SJCRH30 (cell line): ENCODE measurements at places on chromosomes 11 and 22. TPM values are rescaled to one million over a fixed set of nuclear protein-coding genes. Genes with fewer than 3 reads are reported as not detected.

Gene CNTF
- total RNA-seq = 1.5 and 1.6 TPM in 2 replicates

Gene TRIM49
- total RNA-seq = not detected in 2 replicates

GRCh38 chr22:20537325-20537756, 29.9 kb downstream of the MED15 start:
- H3K27ac ChIP-seq = no peak overlapping the region
- no peaks in the 10 kb centered on the region for H3K27me3 ChIP-seq
- H3K4me3 ChIP-seq = no peak overlapping the region
- peaks cover 35% of the 10 kb centered on the region for H3K36me3 ChIP-seq

- no peak overlapping the region for H3K4me3 ChIP-seq
- H3K27me3 ChIP-seq = peaks cover 19% of the 10 kb centered on the region
- no peak overlapping the region for H3K27ac ChIP-seq
- no peaks in the 10 kb centered on the region for H3K36me3 ChIP-seq
These were observed 19.2 kb upstream of the MUC5B start for GRCh38 chr11:1203505-1204271.

DNA sequence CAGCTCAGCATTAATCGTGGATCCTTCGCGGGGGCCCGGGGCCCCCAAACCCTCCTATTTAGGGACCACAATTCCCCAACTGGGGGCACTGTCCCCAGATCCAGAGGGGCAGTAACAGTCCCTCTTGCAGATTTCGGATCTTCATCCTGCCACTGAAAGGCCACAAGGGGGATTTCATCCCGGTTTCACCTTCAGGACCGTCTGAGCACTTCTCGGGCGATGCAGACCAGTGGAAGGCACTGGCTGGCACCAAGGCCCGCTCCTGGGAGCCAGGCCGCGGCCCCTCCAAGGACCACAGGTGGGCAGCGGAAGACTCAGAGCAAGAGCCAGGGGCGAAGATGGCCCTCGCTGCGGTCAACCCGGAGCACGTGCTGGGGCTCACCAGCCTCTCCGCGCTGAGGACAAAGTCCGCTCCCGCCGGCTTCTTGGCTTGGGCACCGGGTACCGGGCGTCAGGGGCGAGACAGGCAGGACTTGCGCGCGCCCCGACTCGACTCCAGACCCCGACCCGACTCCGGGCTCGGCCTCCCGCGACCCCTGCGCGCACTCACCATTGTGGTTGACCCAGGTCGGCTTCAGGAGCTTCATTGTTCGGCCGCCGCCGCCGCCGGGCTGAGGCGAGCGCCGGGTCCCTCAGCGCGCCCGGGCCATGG, 517 bp downstream of the HIRA start:
- H3K27ac ChIP-seq = peak overlapping the region; percentile 54
- DNase-seq = peak; percentile 42
- peaks cover 6% of the 10 kb centered on the region; the same call in 1 of the 2 replicates for H3K4me1 ChIP-seq
- H3K36me3 ChIP-seq = peaks cover 5% of the 10 kb centered on the region

DNA sequence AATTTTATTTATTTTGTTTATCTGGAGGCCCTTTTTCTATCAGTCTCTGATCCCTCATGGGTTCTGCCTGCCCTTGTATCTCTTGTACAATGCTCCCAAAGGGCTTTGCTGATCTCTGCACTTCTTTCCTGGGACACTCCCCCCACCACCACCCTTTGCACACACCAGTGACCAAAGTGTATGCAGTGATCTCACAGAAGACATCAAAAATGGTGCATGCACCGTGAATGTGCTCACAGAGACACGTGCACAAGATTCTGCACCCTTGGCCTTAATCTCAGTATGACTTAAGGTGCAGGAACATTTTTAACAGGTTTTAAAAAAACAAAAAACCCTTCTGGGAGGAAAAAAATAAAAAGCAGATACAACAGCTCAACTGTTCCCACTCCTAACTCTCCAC, 12.2 kb upstream of the ADSL start:
- H3K4me3 ChIP-seq = no peak overlapping the region
- H3K27ac ChIP-seq = no peak overlapping the region
- no peaks in the 10 kb centered on the region for H3K27me3 ChIP-seq
- H3K36me3 ChIP-seq = no peaks in the 10 kb centered on the region; the same call in 1 of the 2 replicates

Gene PRRG4
- total RNA-seq = not detected in 2 replicates

Gene MS4A3
- not detected in 2 replicates for total RNA-seq

- no peak overlapping the region for H3K4me3 ChIP-seq
- H3K36me3 ChIP-seq = no peaks in the 10 kb centered on the region
- peak; percentile 97 for DNase-seq
- H3K27me3 ChIP-seq = peaks cover 14% of the 10 kb centered on the region
- no peak overlapping the region for H3K27ac ChIP-seq
These were observed 104.7 kb downstream of the KIAA1671 start for GRCh38 chr22:25057013-25057881.

GRCh38 chr11:27506200-27507182, at the start of gene LIN7C:
Gene LIN7C, minus strand, starts transcription at chr11:27506769. Its CDS starts 17 bp downstream, at chr11:27506752.
- no peaks in the 10 kb centered on the region for H3K27me3 ChIP-seq
- no peaks in the 10 kb centered on the region for H3K4me1 ChIP-seq
- peak within 1 kb of the TSS; percentile 85 for H3K4me3 ChIP-seq
- peak within 1 kb of the TSS; percentile 64 for H3K27ac ChIP-seq
- DNase-seq = peak; percentile 98

Gene CCDC116
- total RNA-seq = 0.38 TPM in 1 of 2 replicates, not detected in the other

DNA sequence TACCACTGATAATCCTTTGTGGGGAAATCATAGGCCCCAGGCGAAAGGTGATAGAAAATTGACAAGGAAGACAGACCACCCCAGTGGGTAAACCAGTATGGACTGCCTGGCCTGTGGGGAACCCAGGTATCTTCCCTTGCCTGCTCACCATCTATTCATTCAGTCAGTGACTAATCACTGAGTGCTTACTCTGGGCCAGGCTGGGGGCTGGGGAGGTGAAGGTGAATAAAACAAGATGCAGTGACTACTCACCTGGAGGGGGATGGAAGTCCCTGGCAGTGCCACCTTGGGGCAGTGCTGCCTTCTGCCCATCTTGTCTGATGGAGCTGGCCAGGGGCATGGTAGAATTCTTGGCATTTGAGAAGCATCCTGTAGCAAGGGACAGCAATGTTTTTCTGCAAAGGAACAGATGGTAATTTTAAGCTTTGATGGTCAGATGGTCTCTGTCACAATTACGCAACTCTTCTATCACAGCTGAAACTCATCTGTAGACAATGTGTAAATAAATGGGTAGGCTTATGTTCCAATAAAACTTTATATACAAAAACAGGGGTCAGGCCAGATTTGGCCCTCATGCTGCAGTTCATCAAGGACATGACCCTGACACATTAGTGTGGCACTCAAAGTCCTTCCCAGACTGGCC, 4.6 kb downstream of the ISX start:
- DNase-seq = no peak
- no peaks in the 10 kb centered on the region for H3K4me1 ChIP-seq
- H3K27me3 ChIP-seq = no peaks in the 10 kb centered on the region

GRCh38 chr11:76634886-76635285, 35.7 kb downstream of the LRRC32 start:
- no peaks in the 10 kb centered on the region for H3K27me3 ChIP-seq
- H3K27ac ChIP-seq = no peak overlapping the region
- DNase-seq = no peak
- no peak overlapping the region for H3K4me3 ChIP-seq

Gene FDXACB1
- 0.77 and 1.2 TPM in 2 replicates for total RNA-seq

DNA sequence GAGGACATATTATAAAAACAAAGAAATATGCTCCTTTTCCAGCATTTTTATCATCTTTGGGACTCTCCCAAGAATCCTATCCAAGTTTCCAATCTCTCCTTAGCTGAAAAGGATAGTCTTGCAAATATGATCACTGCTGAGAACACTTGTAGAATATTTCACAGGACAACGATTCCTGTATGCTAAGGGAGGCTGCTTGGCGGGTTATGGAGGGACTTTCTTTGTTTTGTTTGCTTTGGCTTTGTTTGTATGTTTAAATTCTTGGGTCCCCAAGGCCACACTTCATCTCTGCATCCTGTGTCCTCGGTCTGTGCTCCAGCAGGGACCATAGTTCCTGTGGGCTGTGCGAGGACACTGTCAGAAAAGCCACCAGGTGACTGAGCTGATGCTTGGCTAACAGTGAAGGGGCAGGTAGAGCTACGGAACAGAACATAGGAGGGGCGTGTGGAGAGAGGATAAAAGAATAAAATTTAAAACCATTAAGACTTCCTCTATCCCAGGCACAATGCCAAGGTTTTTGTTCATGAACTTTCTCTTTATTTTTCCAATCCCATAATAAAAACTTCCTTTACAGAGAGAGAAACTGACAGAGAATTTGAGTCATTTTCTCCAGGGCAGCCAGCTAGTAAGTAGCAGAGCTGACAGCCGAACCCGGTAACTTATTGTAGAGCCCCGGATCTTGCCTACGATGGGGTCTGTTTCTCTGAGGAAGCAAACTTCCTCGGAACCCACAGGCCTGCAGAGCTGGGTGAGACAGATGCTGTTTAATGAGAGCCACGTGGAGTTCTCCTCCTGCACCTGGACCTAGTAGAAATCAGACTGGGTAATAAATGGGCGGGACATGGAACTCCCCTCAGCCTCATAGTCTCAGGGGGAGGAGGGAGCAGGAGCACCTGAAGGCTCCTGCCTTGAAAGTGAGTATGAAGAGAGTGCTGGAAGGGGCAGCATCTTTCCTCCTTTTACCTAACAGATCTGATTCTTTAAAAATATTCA, at the start of gene IZUMO1R:
IZUMO1R (plus strand) TSS at position 615 of the 993 bp plus-strand sequence. CDS start 1,057 bp downstream, outside the sequence.
- H3K4me3 ChIP-seq = no peak within 1 kb of the TSS
- DNase-seq = no peak
- H3K36me3 ChIP-seq = no peaks in the 10 kb centered on the region

- no peak overlapping the region for H3K27ac ChIP-seq
- peaks cover 19% of the 10 kb centered on the region for H3K4me1 ChIP-seq
- no peaks in the 10 kb centered on the region for H3K36me3 ChIP-seq
- DNase-seq = no peak
- H3K27me3 ChIP-seq = no peaks in the 10 kb centered on the region
These were observed 41.7 kb downstream of the MICAL3 start for GRCh38 chr22:17982572-17983141.

- no peak overlapping the region for H3K4me3 ChIP-seq
- H3K36me3 ChIP-seq = no peaks in the 10 kb centered on the region
- no peaks in the 10 kb centered on the region for H3K4me1 ChIP-seq
- no peak for DNase-seq
- H3K27ac ChIP-seq = no peak overlapping the region
These were observed 4.9 kb upstream of the SPECC1L start for GRCh38 chr22:24265734-24266133.

- no peak overlapping the region for H3K27ac ChIP-seq
- peaks cover 8% of the 10 kb centered on the region for H3K4me1 ChIP-seq
- no peak for DNase-seq
- no peaks in the 10 kb centered on the region for H3K27me3 ChIP-seq
- no peaks in the 10 kb centered on the region for H3K36me3 ChIP-seq
These were observed 37.6 kb upstream of the DKK3 start for GRCh38 chr11:12045914-12046635.

Gene FAM111B
- total RNA-seq = 58.3 and 69.9 TPM in 2 replicates

DNA sequence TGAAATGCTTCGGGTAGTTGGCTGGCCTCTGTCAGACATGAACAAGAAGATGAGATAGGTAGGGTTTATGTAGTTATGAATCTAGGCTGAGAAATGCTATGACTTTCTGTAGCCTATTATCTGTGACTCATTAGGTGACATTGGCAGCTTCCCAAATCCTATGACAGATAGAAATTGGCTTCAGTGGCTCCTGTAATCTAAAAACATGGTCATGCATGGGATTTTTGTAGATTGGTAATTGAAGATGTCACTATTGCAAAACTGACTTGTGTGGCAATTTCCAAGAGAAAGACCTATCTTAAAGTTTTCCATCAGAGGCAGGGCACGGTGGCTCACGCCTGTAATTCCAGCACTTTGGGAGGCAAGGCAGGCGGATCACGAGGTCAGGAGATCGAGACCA, 29.4 kb upstream of the GRIK4 start:
- DNase-seq = no peak
- H3K36me3 ChIP-seq = peaks cover 7% of the 10 kb centered on the region
- no peaks in the 10 kb centered on the region for H3K27me3 ChIP-seq
- H3K4me3 ChIP-seq = no peak overlapping the region
- H3K27ac ChIP-seq = no peak overlapping the region

Gene C11orf16
- total RNA-seq = not detected in 2 replicates

- DNase-seq = peak; percentile 65
- peak overlapping the region; percentile 49 for H3K4me3 ChIP-seq
- H3K36me3 ChIP-seq = no peaks in the 10 kb centered on the region
- peak overlapping the region; percentile 97 for H3K27ac ChIP-seq
These were observed 31.6 kb upstream of the MYH9 start for GRCh38 chr22:36419177-36419911.

Gene SF3A1
- total RNA-seq = 45.2 and 64.7 TPM in 2 replicates

DNA sequence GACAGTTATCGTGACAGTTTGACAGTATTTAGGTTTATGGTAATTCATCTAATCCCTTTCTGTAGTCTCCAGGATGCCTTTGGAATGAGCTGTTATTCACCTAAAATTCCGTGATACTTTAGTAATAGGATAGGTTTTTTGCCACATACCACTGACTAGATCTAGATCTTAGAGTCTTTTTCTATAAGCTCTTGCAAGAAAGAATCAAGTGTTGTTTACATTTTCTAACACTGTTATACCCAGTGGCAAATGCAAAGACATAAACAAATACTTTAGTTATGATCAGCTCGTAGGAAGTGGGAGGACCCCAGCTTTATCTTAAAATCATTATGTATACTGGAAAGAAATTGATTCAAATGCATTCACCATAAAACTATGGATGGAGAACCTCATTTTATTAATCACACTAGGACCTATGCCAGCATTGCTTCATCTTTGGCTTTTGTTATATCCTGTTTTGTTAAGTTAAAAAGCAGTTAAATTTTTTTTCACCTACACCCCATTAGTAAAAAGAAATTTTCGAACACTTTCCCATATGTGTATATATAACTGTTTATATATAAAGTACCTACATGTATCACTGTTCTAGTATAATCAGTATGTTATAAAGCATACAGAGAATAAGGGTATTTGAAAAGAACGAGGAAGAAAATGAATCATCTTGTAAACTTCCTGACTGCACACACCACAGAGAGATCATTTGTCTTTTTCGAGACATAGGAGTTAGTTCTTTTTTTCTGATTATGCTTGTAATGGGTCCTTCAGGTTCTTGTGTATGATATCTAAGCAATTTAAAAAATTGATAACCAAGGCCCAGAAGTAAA, 60.9 kb downstream of the PDHX start:
- H3K27ac ChIP-seq = peak overlapping the region; percentile 34; the same call in 1 of the 2 replicates
- H3K27me3 ChIP-seq = no peaks in the 10 kb centered on the region
- peaks cover 29% of the 10 kb centered on the region for H3K36me3 ChIP-seq
- H3K4me3 ChIP-seq = no peak overlapping the region
- DNase-seq = no peak
- peaks cover 34% of the 10 kb centered on the region for H3K4me1 ChIP-seq

DNA sequence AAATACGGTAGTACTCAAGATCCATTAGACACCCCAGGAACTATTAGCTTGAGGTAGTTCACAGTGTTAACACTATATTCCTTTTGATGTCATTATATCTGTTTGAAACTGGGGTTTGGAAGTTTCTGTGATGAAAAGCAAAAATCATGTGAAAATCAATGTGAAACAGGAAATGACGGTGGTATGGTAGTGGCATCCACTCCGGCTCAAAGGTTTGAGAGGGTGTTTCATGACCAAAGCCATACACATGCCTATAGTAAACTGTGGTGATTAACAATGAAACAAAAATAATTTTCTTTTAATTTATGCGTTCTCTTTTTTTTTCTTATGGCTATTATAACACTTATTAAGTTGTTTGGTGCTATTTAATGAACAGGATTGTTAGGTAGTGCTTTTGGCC, 10.9 kb downstream of the RAB38 start:
- H3K27ac ChIP-seq = no peak overlapping the region
- H3K4me1 ChIP-seq = no peaks in the 10 kb centered on the region
- H3K27me3 ChIP-seq = no peaks in the 10 kb centered on the region
- DNase-seq = no peak
